ENCODE measurements at places on chromosomes 6 and 20. TPM values are rescaled to one million over a fixed set of nuclear protein-coding genes. Genes with fewer than 3 reads are reported as not detected.

The ZFP57 gene
- 7.1 TPM for polyA plus RNA-seq

The HCRTR2 gene
- 4.9 TPM for polyA plus RNA-seq

The RFX6 gene
- polyA plus RNA-seq = 0.10 TPM

The TREML2 gene
- not detected for polyA plus RNA-seq

The RIMS4 gene
- polyA plus RNA-seq = 51.2 TPM

The TRDN gene
- 2.3 TPM for polyA plus RNA-seq

The CALHM4 gene
- polyA plus RNA-seq = not detected

The MUC22 gene
- polyA plus RNA-seq = not detected

The HSD17B8 gene
- polyA plus RNA-seq = 10.5 TPM

The SUMO4 gene
- polyA plus RNA-seq = 0.65 TPM

The FBXO30 gene
- polyA plus RNA-seq = 30.2 TPM

The ASXL1 gene
- polyA plus RNA-seq = 55.2 TPM

The TSPYL1 gene
- polyA plus RNA-seq = 131 TPM

The C20orf144 gene
- 1.1 TPM for polyA plus RNA-seq

The NKX2-2 gene
- 37.9 TPM for polyA plus RNA-seq

The MEA1 gene
- polyA plus RNA-seq = 105 TPM

The THBD gene
- polyA plus RNA-seq = 11.3 TPM
